ENCODE measurements at places on chromosomes 4 and X.
A peak's percentile ranks its signal among the peaks of the same experiment; 100 is the strongest.

DNA sequence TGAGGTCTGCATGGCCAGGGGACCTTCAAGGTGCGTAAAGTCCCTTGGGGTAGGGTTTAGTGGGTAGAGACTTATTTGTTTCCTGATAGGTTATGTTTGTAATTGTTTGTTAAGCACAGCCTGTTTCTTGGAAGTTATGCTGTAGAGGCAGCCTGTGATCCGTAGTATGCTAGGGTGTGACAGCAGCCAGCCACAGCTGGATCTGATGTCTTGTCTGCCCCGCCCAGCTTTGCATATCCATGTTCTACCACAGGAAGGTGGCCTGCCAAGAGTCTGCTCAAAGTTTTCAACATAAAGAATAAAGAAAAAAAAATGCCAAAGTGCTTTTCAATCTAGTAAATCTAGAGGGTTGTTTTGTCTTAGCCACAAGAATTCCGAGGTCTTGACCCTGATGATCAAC is 19.1 kb upstream of the PRRG3 start:
- no peak for DNase-seq

DNA sequence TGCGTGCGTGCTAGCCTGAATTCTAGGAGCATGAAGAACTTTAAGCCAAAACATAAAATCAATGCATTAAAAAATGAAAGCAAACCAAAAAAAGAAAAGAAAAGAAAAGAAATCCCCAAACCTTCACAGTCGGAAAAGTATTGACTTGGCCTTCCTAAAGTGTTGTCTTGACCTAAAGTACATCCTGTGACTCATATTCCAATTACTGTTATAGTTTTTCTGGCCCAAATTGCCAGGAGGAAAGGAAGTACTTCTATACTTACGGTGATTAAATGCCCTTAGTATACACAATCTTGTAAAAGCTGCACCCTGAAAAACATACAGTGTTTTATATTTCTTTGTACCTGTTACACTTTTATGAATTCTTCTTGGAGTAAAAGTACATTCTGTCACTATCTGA is 512.8 kb downstream of the ANKRD50 start:
- no peak for DNase-seq

- no peak for DNase-seq
Measured at GRCh38 chr4:166195101-166195500, 322.1 kb downstream of the TLL1 start.

DNA sequence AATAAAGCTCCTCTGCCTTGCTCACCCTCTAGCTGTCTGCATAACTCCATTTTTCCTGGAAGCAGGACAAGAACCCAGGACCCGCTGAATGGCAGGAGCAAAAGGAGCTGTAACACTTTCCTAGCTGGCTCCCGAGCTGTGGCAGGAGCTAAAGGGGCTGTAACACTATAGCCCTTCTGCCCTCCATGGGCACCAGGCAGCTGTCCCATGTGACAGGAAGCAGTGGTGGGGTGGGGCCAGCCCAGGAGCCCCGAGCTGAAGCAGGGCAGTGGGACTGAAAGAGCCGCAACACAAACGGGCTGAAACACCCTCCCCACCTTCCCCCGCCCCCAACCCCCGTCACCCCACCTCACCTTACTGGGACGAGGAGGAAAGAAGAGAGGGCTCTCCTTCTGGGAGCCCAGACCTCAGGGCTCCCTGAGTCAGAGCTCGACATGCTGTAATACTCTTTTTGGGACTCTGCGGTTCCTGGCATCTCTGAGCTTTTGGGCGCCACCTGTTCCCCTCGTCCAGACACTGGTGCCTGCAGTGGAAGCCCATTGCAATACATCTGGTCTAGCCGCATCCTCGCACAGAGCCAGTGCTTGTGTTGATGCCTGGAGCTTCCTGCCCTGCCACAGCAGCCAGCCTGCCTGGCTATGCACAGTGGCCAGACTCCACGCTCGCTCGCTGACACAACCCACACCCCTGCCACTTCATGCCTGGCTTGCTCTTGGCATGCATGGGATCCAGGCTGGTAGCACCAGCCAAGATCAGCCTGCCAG is 39.4 kb downstream of the PPM1K start:
- peak; percentile 10 for DNase-seq

GRCh38 chr4:62301500-62301899 is 1101.4 kb downstream of the ADGRL3 start:
- DNase-seq, result no peak

GRCh38 chr4:36152735-36153134 is 91.6 kb downstream of the ARAP2 start:
- no peak for DNase-seq

GRCh38 chr4:37068580-37068979 is 176.0 kb upstream of the NWD2 start:
- no peak for DNase-seq

DNA sequence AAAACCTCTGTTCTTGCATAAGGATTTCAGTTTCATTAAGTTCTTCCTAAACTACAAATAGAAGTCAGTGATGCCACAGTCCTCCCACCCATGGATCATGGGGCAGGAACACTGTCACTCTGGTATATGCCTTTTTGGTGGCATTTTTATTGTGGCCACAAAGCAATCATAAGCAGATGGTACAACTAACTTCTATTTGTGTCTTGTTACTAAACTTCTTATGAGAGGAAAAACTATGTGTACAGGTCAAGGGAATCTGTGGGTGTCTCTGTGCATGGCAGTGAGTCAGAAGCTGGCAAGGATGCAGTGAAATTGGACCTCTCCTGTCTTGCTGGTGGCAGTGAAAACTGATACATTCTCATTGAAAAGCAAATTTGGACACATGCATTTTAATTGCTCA is 245.0 kb upstream of the GPC4 start:
- DNase-seq, result no peak

DNA sequence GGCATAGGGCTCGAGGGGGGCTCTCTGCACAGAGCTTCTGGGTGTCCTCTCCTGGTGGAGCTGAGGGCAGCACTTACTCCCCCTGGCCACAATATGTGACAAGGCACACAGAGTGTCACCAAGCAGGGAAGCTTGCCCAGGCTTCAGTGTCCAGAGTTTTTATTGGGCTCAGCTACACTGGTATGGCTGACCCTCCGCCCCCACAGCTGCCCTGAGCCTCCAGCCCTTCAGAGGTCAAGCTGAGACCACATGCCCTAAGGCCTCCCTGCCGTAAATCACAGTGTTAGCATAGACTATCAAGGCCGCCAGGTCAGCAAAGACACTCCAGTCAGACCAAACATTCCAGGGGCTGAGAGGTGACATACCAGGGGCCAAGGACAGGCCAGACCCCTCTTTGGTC is 59.0 kb downstream of the EVC start:
- DNase-seq, result no peak

GRCh38 chrX:119399772-119400101 is 601 bp downstream of the SLC25A43 start:
- no peak for DNase-seq

DNA sequence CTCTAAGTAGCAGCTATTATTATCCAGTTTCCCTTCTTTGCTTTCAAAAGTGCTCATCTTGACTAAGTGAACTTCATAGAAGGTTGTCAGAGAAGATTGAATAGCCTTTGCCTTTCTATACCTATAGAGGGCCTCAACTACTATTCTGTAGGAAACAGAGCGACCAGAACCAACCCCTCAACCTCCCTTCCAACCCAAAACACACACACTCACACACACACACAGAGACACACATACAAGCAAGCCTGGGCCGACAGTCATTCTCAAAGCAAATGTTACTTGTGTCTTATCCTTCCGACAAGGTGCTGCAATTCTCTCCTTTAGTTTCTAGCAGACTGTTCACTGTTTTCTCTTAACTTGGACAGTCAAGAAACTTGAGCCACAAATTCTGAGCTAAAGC is 201.6 kb downstream of the DCTD start:
- DNase-seq, result no peak

DNA sequence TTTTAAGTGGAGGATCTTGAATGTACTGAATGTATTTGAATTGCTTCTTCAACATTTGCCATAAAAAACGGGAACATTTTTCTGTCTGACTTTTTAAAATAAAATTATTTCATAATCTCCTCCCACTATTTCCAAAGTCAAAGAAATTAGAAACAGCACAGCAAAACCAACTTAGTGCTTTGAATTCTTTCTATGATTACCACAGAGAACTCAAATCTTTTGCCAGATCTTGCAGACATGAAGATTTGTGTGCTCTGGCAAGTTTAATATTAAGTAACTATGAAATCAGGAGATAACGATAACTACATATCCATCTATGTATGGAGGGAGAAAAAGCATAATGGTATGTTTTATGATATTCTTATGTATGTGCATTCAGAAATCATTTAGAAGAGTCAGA is 982.2 kb downstream of the PCDH7 start:
- DNase-seq, result no peak

DNA sequence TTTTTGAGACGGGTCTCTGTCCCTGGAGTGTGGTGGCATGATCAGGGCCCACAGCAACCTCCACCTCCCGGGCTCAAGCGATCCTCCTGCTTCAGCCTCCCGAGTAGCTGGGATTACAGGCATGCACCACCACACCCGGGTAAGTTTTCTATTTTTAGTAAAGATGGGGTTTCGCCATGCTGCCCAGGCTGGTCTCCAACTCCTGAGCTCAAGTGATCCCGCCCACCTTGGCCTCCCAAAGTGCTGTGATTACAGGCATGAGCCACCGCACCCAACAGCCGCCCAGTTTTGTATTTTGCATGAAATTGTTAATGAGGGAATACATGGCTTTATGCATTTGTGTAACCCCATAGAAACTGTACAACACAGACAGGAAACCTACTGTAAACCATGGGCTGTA is 2.8 kb upstream of the ARHGAP4 start:
- no peak for DNase-seq

DNA sequence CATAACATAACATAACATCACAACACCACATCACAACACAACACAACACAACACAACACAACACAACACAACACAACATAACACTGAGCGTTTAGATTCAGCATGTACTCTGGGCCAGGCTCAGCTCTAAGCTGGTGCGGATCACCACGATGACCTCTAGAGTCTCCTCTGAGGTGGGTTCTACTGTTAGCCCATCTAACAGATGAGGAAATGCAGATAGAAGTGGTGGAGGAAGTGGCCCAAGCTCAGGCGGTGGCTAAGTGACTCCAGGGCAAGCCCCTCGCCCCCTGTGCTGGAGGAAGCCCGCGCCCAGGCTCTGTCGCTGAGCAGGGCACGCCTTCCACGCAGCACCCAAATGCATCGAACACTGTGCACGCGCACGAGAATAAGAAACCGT is 45.3 kb upstream of the CDKN2AIP start:
- no peak for DNase-seq

DNA sequence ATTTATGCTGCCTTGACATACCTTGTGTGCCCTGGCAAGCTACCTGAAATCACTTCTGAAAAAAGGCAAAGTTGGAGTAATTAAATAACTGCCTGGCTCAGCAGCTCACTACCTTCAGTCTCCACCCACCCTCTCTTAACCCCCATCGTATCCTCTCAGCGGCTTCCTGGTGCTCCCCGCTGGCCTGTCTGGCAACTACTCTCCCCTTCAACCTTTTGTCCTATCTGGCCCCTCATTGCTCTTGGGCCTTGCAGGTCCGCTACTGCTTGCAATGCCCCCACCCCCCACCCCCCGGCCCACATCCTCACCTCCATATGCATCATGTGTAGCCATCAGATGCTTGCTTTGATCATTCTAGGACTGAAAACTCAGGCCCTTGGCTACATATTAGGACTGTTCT is 34.5 kb downstream of the PRPS1 start:
- DNase-seq, result no peak

GRCh38 chrX:42515939-42516338 is 262.0 kb downstream of the PPP1R2C start:
- DNase-seq, result no peak

- no peak for DNase-seq
Measured at GRCh38 chr4:76556452-76556851, 121.4 kb downstream of the SHROOM3 start.

- no peak for DNase-seq
Measured at GRCh38 chr4:19425146-19425545, 826.6 kb upstream of the SLIT2 start.

DNA sequence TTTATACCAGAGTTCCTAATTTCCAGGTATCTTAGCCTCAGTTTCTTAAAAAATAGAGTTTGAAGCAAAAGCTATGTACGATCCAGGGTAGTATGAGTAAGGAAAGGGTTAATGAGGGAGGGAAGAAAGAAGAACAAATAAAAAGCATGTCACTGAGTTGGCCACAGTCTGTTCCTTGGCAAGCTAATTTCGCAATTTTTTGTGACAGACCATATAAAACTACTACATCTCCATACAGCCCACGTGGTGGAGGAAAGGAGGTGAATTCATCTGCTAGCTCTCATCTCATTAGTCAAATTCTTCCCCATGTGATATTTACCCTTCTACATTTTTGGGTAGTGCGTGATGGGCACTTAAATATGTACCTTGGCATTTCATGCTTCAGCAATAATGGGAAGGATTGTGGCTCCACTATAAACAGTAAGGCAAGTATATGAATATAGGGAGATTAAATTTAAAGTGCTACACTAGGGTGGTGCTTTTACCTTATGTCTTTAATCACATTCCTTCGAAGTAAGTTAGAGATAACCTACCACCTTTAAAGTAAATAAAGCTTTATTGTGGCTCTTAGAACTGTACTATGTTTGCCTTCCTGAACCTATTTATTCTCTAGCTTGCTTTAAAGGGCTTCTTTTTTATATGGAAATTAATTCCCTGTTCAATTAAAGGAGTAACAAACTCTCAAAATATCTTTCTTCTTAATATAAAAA is 102.1 kb upstream of the VAMP7 start:
- DNase-seq, result no peak

DNA sequence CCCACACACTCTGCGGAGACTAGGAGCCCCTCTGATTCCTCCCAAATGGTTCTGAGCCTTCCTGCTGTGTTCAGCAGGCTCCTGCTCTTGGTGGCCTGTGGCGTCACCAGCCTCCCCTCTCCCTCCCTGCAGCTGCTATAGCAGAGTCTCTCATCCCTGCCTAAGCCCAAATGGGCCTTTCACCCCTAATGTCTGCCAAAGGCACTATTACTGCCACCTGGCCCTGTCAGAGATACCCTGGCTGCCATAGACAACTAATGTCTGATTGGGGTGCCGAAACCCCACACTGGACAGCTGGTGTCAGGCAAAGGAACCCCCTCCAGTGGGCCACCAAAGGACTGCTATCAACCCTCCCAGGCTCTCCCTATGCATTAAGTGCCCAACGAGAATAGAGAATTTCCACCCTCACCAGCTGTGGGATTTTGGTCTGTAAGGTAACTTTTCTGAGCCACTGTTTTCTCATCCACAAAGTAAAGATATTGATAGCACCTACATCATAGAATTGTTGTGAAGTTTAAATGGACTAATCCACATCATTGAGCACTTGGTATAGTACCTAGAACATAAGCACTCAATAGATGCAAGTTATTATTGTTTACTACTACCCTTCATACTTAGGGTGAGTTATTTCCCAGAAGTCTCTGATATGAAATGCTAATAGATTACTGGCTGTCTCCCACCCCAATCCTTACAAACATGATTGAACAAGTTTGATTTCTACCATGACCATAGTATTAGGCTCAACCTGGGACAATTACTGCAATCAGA is 421.3 kb downstream of the MID1IP1 start:
- DNase-seq, result no peak

- no peak for DNase-seq
Measured at GRCh38 chr4:24805566-24805965, 10.2 kb downstream of the SOD3 start.
